ENCODE measurements at places on chromosomes 5 and 9. TPM values are rescaled to one million over a fixed set of nuclear protein-coding genes. Genes with fewer than 3 reads are reported as not detected.

MRRF gene
- 37.7 TPM for total RNA-seq

PCDHGA4 gene
- total RNA-seq = 5.1 TPM

ECM2 gene
- total RNA-seq = 15.9 TPM

C9orf153 gene
- total RNA-seq = 1.5 TPM

ZBED3 gene
- total RNA-seq = 29.4 TPM

SRD5A1 gene
- 9.8 TPM for total RNA-seq

COL5A1 gene
- 51.9 TPM for total RNA-seq

TRIM36 gene
- 3.7 TPM for total RNA-seq

NOXA1 gene
- 9.8 TPM for total RNA-seq

CKMT2 gene
- 2.0 TPM for total RNA-seq

GRCh38 chr9:71704796-71705195 is 63.5 kb downstream of the CEMIP2 start:
- no peak for DNase-seq

GRCh38 chr5:96408210-96408777 is 24.8 kb downstream of the PCSK1 start:
- DNase-seq = no peak

DNA sequence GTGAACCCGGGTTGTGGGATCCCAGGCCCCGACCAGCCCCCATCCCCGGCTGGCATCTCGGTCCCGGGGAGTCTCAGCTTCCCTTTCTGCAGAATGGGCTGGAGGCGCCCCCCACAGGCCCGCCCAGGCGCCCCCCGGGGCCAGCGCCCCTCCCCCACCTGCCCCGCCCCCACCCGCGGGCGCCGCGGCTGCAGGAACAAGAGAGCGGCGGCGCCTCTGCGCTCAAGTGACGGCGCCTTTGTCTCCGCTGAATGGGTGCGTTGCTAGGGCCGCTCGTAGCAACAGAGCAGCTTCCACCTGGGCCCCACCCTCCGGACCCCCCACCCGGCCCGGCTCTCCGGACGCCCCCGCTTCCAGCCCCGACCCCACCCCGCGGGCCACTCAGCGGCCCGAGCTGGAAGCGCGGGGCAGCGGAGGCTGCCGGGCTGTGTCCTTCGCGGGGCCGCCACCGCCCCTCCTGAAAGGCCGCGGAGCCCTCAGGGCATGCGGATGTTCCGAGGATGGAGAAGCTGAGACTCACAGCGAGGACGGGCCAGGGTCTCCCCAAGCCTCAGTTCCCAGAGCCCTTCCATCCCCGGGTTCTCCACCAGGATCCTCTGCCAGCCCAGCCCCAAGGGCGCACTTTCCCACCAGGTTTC is 27.5 kb downstream of the ADGRD2 start:
- DNase-seq = no peak

- no peak for DNase-seq
These were observed 75.9 kb downstream of the NFIB start for GRCh38 chr9:14238079-14238478.

DNA sequence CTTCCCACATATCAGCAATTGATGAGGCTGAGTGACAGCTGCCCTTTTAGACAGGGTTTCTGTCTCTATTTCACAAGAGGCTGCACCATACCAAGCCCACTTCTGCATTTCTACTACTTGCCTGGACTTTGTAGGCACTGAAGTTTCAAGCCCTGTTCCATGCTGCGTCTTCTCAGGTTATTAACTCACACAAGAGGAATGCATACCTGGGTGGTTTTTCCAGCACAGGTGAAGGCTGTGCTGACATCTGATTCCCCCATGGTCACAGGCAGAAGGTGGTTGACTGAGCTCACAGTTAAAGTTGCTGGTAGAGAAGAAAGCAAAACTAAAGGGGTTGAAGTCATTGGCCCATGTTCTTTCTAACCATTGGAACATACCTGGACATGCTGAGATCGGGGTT is 86.6 kb downstream of the MAMDC2 start:
- DNase-seq = no peak

DNA sequence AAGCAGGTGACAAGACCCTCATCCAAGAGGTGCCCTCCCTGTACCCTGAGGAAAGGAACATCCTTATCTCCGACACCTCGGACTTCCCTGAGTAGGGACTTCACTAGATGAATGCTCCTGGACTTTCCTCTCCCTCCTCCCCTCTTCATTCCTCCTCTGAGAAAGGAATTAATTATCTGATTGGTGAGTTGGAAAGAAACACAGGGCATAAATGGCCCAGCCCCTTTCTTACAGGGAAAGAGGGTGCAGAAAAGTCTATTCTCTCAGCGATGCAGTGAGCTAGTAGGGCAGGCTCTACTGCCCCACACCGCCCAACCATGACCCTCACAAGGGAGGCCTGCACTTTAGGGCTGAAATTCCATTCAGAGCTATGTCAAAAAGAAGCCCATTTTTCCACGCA is 87.5 kb downstream of the TTC39B start:
- DNase-seq = no peak

DNA sequence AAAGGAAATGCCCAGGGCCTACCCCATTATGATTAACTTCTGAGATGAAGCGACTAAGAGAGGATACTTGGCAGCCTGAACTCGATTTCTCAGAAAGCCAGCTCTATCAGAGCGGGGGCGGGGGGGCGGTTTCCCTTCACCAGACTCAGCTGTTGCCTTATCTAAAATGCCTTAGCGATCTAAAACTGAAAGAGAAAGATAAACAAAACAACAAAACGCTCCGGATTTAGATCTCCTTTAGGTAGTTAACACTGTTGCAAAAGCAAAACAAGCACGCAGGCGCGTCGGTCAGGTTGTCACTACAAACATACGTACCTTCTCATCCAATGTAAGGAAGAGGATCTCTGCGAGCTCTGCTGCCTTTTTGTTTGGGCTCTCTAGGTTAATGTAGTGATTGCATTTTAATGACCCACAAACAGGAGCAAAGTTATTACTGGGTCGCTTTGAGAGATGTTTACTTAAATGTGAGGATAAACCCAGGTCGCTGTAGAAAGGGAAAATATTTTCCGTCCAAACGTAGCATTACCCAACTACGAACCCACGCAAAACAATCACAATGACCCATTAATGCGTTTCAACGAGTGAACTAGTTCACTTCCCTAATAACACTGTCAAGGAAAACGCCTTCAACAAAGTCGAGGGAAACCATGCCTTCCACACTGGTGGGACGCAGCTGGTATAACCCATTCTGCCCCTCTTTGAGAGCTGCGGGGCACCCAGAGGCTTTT is 982 bp downstream of the EPB41L4A start:
- no peak for DNase-seq

- DNase-seq = no peak
These were observed 403.6 kb upstream of the IRX2 start for GRCh38 chr5:3155046-3155445.

- DNase-seq = no peak
These were observed 74.6 kb downstream of the CFAP95 start for GRCh38 chr9:69895185-69895584.

DNA sequence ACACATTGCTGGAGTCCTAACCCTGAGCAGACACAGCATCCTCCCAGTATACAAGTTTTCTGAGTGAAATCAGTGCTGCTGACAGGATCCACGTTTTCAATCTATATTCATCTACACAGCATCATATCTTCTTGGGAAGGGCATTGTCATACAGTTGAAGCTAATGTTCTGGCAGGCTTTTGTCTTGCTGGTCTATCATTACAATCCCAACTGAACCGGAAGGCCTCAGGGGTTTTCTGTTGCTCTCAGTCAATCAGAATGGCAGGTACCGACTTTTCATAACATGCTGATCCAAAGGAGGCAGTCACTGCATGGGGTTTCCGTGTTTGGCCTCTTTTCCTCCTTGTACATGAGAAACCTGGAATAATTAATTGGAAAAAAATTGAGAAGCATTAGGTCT is 2118.8 kb upstream of the WWC1 start:
- no peak for DNase-seq

DNA sequence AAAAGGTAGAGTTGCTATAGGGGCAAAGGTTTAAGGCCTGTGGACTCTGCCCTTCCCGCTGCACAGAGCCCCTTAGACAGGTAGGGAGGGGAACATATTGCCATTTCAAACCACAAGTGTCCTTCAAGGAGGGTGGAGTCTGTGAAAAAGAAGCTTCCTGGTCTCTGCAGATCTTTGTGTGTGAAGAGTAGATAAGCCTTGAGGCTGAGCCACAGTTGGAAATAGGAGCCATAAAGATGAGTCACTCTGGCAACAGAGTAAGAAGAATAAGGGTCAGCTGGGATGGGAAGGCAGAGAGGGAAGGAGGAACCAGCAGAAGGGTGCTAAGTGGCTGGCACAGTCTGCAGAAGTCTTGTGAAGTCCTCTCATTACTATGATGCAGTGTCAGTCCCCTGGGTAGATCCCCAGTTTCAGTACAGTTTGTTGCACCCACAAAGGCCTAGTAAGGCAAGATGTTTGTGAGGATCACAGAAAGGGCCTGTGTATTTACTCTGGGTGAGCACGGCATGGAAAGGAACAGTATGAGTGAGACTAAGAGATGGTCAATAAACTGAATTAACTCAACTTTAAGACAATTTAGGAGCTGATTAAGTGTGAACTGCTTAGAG is 18.1 kb downstream of the GRXCR2 start:
- DNase-seq = no peak

DNA sequence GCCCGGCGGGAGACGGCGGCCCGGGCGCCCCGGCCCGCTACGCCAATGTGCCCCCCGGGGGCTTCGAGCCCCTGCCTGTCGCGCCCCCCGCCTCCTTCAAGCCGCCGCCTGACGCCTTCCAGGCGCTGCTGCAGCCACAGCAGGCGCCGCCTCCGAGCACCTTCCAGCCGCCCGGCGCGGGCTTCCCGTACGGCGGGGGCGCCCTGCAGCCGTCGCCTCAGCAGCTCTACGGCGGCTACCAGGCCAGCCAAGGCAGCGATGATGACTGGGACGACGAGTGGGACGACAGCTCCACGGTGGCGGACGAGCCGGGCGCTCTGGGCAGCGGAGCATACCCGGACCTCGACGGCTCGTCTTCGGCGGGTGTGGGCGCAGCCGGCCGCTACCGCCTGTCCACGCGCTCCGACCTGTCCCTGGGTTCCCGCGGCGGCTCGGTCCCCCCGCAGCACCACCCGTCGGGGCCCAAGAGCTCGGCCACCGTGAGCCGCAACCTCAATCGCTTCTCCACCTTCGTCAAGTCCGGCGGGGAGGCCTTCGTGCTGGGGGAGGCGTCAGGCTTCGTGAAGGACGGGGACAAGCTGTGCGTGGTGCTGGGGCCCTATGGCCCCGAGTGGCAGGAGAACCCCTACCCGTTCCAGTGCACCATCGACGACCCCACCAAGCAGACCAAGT is 723 bp downstream of the SNX18 start:
- peak; percentile 30 for DNase-seq

DNA sequence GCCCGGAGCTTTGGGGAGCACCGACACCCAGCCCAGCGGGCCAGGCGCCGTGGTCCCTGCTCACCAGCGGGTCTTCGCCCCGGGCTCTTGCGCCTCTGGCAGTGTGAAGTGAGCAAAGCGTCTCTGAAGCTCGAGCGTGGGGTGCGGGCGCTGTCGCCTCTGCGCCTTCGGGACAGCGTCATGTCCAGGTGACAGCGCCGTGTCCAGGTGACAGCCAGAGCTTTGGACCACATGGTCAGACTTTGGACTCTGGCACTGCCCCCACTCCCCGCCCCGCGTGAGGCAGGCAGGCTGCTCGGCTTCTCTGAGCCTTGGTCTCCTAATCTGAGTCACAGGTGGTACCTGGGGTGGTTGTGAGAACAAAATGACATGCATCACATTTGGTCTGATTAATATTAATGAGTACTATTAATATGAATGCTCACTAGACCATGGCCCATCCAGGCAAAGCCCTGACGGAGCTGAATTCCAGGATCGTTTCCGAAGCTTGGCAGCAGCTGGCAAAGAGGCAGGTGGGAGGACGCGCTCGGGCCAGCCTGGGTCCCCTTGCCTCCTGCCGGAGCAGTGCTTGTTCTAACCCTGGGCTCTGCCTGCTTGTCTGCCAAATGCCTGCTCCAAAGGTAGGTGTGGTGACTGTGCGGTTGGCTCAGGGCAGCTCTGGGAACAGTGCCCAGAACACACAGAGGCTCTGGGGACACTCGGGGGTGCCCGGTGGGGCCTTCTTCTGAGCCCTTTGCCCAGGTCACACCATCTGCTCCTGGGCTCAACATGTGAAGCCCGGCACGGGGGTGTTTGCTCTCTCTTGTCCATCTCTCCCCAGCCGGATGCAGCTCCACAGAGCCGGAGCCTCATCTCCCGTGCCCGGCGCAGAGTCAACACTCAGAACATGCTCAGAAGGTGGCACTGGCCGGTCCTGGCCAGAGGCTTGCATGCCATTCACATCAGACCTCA is 157.1 kb downstream of the OLFM1 start:
- no peak for DNase-seq

DNA sequence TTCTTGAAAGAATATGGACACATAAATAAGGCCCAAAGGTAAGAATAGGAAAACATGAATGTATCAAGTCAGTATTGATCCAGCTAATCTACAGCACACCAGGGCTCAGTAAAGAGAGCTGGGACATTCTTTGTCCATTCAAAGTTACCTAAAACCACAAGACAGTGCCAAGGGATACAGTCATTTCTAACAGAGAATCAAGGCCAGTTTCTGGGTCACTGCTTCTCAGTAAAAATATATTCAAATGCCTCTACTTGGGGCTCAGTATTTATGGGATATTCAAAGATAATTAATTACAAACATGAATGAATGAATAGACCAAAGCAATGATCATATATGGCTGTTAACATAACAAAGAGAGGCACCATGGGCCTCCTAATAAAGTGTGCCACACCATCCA is 34.9 kb downstream of the MTMR12 start:
- DNase-seq = no peak

GRCh38 chr9:97372580-97372979 is 39.3 kb upstream of the TDRD7 start:
- DNase-seq = no peak

DNA sequence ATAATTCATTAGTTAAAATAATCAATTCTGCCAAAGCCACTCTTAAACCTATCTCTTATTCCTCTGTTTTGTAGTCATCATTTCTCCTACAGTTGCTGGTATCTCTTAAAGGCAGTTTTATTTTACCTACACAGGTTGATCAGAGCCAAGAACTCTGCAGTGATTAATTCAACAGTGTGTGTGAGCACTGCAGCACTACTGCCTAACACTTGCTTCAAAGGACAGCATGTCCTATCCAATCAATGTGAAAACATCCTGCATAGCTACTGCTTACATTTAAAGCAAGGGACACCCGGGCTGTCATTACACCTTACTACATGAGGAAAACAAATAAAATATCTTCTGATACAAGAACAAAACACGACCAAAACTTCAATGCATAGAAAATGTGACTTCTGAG is 45.1 kb upstream of the HK3 start:
- no peak for DNase-seq

- no peak for DNase-seq
These were observed 722 bp downstream of the CDC42SE2 start for GRCh38 chr5:131264451-131265099.

All from tibial nerve (tissue), 4 donors.